ENCODE measurements at places on chromosomes 5 and 9.

DNA sequence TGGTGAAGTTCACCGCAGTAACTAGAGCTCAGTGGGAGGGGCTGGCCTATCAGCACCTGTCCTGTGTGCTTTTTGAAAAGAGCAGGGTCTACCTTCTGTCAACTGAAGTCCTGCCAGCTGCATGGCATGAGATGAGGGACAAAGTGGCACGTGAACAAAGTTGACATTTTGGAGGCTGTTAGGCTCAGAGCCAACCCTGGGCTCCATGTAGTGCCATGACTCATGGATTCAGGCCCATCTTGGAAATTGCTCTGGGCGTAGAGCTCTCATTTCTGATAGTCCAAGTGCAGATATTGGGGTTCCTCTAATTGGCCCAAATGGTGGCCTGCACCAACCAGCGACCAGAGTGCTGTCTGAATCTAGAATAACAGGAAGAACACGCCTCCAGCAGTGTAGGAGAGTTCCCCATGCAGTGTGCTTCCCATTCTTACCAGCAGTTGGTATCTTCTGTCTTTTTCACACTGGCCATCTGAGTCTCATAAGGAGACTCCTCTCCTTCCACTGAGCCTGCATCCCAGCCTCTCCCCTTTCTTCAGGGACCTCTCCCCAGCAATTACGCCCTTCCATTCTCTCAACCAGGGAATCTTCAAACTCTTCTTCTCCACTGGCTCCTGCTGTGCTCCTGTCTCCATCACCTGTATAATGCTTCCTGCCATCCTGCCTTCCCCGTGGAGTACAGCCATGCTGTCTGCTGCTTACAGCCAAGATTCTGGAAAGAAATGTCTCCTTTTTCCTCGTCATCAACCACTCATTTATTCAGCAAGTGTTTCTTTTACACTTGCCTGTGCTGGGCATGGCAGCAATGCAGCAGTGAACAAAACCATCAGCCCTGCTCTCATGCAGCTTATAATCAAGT lies 30.4 kb downstream of the IRF1 start:
- no peak for DNase-seq

GRCh38 chr5:80569961-80570786 lies at the start of gene ANKRD34B:
ANKRD34B (minus strand) TSS chr5:80570280; CDS start chr5:80560019, 10,261 bp downstream.
- no peak for DNase-seq

GRCh38 chr5:143674469-143674786 lies 137.5 kb upstream of the HMHB1 start:
- no peak for DNase-seq

- DNase-seq = no peak
Measured at GRCh38 chr5:109830955-109831502, 141.3 kb downstream of the MAN2A1 start.

DNA sequence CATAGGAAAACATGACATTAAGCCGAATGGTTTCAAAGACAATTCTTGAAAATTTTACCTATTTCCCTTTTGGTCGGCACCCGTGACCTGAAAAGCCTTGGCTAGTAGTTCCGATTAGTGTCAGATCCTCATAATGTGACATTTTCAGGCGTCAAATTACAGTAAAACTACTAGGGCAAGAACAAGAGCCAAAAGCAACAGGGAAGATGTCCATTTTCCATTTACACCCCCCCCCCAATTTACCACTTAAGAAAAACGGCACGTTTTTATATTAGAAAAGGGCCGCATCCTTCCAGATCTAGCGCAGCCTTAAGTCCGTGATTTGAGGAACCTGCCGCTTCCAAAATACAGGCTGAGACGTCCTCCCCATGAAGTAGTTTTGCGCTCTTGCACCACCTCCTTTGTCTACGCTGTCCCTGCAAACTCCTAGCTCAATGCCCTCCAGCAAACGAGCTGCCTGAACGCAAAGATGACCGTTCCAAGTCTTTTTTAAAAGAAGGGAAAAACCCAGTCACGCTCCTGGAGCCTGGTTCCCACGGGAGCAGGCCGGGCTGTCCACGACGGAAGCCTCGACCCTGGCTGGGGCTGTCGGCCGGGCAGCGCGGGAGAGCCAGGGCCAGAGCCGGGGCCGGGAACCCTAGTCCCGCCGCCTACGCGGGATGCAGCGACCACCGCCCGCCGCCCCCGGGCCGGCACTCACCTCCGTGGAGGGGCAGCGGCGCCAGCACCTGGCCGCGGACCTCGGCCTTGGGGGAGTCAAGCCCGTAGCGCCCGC lies 616 bp downstream of the RNF130 start:
- DNase-seq = peak; percentile 24
